Activated CD4-positive, alpha-beta T cell treated with anti-CD3 and anti-CD28 coated beads for 36 hours (primary cell): ENCODE measurements at places on chromosomes 11 and 22. TPM values are rescaled to one million over a fixed set of nuclear protein-coding genes. Genes with fewer than 3 reads are reported as not detected.

Gene MYO18B
- 0.58 TPM for total RNA-seq

DNA sequence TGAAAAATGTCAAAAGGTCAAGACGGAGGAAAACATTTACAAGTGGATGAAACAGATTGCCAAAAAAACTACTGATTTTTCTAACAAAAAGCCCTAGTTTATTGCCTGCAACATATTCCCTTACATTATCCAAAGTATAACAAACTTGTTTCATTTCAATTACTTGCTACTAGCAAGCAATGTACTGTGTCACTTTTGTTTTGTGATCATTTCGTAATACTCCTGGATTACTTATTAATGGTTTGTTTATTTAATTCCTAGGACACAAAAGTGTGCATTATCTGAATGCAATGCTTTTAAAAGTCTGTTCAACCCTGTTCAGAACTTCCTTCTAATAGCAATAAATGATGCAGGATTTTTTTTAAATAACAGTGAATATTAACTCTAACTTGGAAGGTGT lies 50.9 kb downstream of the CCDC34 start:
- no peak overlapping the region for H3K4me3 ChIP-seq
- no peak for DNase-seq
- H3K36me3 ChIP-seq, result no peaks in the 10 kb centered on the region
- peaks cover 15% of the 10 kb centered on the region for H3K27me3 ChIP-seq
- no peaks in the 10 kb centered on the region for H3K4me1 ChIP-seq

- no peak overlapping the region for H3K4me3 ChIP-seq
- H3K27me3 ChIP-seq, result no peaks in the 10 kb centered on the region
- H3K4me1 ChIP-seq, result no peaks in the 10 kb centered on the region
- peaks cover 2% of the 10 kb centered on the region for H3K36me3 ChIP-seq
Observed at GRCh38 chr22:26804315-26804714, 146.9 kb downstream of the MIAT start.

DNA sequence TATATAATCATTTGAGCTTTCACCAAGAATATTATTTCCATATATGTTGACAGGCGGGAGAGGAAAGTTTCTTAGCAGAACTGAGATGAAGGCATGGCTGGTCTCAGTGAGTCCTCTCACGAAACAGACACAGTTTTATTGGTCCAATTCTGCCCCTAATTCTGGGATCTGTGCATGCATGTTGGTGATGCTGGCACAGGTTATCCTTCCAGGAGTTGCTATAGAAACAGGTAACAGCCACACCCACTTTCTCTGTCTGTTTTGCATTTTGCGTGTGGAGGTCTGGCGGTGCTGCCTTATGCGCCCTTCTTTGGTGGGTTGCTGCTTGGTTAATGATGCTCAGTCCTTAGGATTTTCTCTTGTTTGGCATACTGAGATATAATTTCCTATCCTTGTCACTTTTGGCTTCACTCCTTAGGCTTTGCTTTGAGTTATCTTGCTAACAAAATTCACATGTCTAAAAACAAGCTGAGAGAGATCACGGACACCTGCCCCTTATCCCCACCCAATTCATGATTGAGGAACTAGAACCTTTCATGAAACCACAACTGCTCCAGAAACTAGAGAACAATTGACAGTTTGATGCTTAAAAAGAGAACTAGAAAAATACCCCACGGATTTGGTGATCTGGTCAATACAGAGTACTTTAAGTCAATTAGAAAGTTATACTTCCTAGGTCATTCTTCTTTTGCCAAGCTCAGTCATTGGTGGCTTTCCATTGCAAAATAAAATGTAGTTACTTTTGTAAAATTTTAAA lies 189.3 kb downstream of the FAT3 start:
- H3K27me3 ChIP-seq, result no peaks in the 10 kb centered on the region
- H3K27ac ChIP-seq, result no peak overlapping the region
- no peaks in the 10 kb centered on the region for H3K36me3 ChIP-seq
- H3K4me3 ChIP-seq, result no peak overlapping the region

DNA sequence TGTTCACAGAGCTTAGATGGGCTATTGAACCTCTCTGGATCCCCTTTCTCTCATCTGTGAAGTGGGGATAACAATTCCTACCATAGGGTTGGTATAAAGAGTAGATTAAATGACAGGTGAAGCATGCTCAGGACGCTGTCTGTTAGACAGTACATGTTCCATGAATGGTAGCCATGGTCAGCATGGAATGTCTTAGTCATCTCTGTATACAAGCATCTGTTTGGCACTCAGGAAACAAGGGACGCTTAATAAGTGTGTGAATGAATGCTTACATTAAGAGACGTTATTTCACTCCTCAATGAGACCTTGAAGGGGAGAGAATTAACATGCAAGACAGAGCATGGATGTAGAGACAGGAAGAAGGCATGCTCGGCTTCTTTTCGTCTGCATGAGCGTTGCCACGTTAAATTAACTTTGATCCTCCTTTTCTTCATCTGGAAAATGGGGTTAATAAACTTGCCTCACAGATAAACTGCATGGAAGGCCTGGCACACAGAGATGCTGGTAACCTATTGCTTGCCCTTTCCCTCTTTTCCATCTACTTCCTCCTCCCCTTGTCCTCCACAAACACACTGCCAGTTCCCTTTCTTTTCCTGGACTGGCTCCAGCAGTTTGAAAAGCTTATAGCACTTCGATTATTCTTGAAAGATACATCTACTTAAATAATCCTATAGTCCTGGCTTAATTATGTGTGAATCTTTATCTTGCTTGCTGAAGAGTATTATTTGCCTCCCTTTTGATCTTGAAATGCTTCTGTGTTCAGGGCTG lies 267.2 kb upstream of the MTNR1B start:
- H3K27ac ChIP-seq, result no peak overlapping the region
- DNase-seq, result no peak
- no peaks in the 10 kb centered on the region for H3K27me3 ChIP-seq
- no peak overlapping the region for H3K4me3 ChIP-seq
- no peaks in the 10 kb centered on the region for H3K36me3 ChIP-seq

- DNase-seq, result peak; percentile 86
- H3K27me3 ChIP-seq, result no peaks in the 10 kb centered on the region
- peak overlapping the region; percentile 62 for H3K4me3 ChIP-seq
- peaks cover 21% of the 10 kb centered on the region for H3K36me3 ChIP-seq
Observed at GRCh38 chr11:66081505-66081904, 11.4 kb downstream of the PACS1 start.
